ENCODE measurements at places on chromosomes 7 and 10.

GRCh38 chr10:127059314-127059713 lies 137.1 kb downstream of the INSYN2A start:
- DNase-seq: no peak

DNA sequence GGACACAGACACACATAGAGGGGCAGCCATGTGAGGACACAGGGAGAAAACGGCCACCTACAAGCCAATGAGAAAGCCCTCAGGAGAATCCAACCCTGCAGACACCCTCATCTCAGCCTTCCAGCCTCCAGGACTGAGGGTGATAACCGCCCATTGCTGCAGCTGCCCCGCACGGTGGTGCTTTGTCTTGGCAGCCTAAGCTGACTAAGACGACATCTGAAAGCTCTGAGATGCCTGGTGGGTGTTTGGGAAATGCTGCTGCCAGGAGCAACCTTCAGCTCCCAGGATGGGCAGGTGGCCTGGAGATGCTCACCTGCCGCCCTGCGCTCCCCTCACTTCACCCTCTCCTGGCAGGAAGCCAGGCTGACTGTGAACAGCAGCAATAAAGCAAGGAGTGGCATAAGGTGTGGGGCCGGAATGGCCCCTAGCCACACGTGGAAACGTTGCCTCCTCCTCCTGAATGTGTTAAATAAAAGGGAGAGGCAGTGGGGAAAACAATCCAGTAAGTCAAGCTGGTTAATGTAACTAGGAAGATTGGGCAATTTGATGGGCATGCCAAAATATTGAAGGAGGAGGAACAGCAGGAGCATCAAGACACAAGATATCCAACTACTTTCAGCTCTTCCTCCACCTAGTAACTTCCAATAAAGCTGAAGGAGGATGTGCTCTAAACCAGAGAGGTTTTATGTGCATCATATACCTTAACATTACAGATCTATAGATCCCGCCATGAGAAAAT lies 121.5 kb downstream of the TNS3 start:
- DNase-seq: no peak

DNA sequence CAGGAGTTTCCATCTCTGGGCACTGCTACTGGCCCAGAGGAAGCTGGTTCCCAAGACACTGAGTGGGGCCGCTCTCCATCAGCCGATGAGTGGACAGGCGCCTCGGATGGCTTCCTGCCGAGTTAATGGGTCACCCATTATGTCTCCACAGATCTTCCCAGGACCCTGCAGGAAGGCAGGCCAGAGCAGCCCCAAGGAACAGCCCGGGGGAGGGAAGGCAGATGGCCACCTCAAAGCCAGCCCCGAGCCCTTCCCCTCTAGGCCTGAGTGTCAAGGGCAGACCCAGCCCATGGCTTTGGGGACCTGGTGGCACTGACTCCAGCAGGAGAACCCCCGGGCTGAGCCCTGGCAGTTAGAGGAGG lies 3.4 kb upstream of the LFNG start:
- DNase-seq: no peak

GRCh38 chr7:97174303-97174702 lies 56.8 kb downstream of the SDHAF3 start:
- no peak for DNase-seq

GRCh38 chr10:104819731-104820130 lies 178.6 kb downstream of the SORCS3 start:
- DNase-seq: no peak
